ENCODE measurements at places on chromosomes 11 and 22.

GRCh38 chr11:100182927-100183326, 504.2 kb upstream of the ARHGAP42 start:
- no peak for DNase-seq

- no peak for DNase-seq
Measured at GRCh38 chr11:133388260-133388659, 144.0 kb downstream of the OPCML start.

DNA sequence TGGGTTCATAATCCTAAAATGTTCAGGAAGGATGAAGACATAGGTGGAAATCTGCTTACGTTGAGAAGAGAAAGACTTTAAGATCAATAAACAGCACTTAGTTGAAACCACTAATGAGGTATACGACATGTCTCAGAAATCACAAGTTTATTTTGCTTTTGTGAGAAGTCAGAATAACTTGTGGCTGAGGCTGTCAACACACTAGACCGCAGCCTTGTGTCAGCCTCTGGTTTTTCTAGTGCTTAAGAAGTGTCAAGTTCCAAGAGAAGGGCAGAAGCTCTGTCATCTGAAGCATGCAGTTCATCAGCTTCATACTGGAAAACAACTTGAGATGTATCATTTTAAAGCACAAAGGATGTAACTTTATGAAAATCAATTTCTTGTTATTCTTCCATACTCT, 420.9 kb downstream of the METTL15 start:
- DNase-seq = no peak

DNA sequence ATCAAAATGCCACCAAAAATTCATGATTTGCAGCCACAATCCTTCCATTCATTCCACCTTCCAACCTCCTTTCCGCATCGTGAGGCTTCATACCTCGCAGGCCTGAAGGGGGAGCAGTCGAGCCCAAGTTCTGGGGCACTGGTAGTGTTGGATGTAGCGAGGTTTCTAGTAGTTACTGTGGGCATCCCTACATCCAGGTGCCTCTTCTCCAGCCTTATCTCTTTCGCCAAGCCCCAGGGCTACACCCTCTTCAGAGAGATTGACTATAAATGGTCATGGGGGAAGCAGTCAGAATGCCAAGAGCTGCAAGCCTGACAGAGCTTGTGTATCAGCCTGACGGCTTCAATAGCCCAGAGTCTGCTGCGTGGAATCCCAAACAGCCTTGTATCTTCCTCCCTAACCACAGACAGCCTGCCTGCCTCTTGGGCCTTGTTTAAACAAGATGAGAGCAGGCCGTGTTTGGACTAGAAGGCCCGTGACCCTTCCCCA, 28.9 kb downstream of the CLMP start:
- DNase-seq = peak; percentile 70

GRCh38 chr11:43581370-43582023, 99.0 kb upstream of the HSD17B12 start:
- no peak for DNase-seq

- peak; percentile 63 for DNase-seq
Measured at GRCh38 chr11:134139873-134140331, 71.0 kb downstream of the JAM3 start.

DNA sequence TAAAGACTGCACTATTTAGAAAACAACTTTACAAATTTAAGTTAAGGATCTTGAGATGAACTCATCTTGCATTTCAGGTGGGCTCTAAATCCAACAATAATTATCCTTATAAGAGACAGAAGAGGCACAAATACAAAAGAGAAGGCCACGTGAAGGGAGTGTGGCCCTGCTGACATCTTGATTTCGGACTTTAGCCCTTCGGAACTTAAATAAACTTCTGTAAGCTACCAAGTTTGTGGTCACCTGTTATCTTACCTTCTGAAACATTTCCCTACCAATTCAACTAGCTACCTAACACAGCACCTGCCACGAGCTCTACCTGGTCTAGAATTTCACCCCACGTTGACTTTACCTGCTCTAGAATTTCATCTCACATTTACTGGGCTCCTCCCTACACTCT, 42.9 kb upstream of the ARHGAP32 start:
- no peak for DNase-seq

Data from nephron progenitor cell (in vitro differentiated cells).